Cerebellar nuclear complex (tissue), 1 donor: ENCODE measurements at places on chromosomes 6 and 20.

DNA sequence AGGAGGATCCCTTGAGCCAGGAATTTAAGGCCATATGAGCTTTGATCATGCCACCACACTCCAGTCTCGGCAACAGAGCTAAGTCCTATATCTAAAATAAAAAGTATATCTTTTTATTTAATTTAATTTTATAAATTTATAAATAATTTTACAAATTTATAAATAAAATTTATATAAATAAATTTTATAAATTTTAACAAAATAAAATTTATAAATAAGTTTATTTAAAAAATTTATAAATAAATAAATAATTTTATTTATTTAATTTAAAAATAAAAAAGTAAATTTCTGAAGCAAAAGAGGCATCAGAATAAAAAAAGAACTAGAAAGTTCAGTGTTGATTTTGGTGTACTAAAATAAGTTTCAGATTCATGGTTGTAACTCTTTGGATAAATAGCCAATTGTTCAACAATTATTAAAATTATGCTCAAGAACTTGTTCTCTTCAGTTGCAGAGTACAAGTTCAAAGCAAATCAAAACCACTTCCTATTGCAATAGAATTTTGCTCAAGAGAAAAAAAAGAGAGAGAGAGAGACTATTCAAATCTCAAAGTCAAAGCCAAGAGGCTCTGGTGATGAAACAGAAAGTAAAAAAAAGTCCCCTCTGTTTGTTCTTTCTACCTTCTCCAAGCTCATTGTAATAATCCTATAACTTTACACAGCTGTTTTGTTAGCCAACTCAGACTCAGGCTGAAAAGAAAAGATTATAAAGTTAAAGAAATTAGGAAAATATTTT is 547.5 kb upstream of the ADGRB3 start:
- DNase-seq: no peak

DNA sequence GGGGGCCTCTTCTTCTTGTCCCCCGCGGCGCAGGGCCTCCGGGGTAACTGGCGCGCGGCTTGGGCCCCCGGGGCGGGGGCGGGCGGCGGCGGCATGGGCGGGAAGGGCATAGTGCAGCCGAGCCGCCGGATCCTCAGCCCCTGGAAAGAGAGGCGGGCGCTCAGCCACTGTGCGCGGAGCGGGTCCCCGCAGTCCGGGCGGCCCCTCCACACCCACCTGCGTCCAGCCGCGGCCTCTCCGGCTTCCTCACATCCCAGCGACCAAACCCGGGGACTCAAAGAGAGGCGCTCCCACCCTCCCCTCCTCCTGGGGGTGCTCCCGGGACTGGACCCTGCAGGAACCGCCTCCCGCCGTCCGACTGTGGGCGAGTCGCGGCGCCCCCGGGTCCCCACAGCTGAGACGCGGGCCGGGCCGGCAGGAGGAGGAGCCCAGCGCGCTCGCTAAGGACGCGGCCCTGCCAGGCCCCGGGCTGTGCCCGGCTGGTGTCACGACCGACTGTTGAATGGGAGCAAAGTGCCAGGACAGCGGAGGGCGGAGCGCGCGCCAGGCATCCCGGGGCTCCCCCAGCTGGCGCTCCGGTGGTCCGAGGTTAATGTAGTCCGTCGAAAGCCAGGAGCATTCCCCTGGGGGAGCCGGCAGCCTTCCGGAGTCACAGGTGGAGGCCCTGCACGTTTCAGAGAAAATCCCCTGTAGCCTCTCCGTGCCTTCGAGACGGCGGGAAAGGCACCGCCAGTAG is at the start of gene PRR18:
Gene PRR18, minus strand, starts transcription at position 360 of the 736 bp plus-strand sequence. Its CDS starts 250 bp downstream, at position 110.
- no peak for DNase-seq

GRCh38 chr6:45763281-45763680 is 252.4 kb downstream of the CLIC5 start:
- no peak for DNase-seq

- DNase-seq: no peak
These were observed 115.1 kb upstream of the TNFAIP3 start for GRCh38 chr6:137751768-137752560.

DNA sequence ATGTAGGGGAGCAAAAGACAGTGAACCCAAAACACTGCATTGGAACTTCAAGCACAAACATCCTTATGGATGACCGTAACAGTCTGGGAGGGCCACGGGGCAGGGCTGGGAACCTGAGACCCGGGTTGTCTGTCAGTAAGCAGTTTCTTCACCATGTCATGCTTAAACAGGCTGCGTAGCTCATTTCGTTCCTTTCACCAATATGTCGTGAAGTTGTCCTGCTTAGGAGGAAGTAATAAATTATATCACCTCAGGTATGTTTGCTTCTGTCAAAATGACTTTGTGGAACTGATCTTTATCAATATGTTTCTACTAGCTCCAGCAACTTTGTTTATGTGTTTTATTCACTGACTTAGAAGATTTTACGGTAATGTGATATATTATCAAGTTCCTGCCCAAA is 12.4 kb upstream of the MAK start:
- no peak for DNase-seq

- DNase-seq: no peak
These were observed 59.8 kb downstream of the SOD2 start for GRCh38 chr6:159633196-159633595.

DNA sequence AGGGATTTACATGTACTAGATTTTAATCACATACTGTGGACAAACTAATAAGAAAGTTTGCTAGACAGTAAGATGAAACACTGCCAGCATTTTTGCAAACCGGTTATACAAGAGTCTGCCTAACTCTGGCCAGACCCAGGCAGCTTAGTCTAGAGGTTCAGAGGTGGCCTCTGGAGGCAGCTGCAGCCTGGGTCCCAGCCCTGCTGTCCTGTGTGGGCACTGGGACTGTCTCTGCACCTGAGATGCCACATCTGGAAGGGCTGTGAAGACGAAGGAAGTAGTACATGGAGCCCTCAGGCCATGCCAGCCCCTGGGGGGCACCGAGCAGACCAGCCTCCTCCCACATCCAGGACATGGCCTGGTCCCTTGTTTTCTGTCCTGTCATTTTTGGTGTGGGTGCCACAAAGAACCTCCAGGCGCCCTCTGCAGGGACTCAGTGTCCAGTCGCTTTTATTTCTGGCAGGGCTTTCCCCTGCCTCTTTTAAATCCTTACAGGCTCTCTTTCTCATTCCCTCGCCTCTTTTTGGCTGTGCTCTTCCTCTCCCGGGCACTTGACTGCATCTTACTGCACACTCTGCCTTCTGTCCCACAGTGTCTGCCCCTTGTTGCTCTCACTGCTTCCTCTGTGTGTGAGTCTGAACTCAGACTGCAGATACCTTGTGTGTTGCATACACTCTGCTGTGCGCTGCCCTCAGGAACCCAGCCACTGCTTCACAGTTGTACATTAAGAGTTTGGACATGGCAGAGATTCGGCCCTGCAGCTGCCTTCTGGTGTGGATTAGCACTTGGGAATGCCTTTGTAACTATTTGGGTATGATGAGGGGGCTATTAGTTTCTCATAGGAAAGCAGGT is 216.7 kb downstream of the ZDHHC14 start:
- no peak for DNase-seq

GRCh38 chr20:1327827-1328679 is 886 bp downstream of the SDCBP2 start:
- no peak for DNase-seq

GRCh38 chr20:7193681-7194080 is 426.2 kb downstream of the BMP2 start:
- no peak for DNase-seq

DNA sequence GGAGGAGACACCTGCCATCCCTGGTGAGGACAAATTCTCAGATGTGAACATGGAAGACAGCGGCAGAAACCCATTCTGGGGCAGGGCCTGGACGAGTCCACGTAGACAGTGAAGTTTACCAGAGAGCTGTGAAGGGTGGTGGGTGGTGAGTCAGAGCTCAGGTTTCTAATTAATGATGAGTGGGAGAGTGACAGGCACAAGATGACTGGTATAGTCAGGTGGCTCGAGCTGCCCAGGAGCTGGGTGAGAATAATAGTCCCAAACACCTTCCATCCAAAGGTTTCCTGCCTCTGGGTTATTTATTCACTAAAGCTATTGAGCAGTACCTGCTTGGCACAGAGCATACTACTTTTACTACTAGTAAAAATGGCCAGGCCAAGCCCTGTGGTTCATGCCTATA is 6.0 kb downstream of the TLDC2 start:
- DNase-seq: no peak

DNA sequence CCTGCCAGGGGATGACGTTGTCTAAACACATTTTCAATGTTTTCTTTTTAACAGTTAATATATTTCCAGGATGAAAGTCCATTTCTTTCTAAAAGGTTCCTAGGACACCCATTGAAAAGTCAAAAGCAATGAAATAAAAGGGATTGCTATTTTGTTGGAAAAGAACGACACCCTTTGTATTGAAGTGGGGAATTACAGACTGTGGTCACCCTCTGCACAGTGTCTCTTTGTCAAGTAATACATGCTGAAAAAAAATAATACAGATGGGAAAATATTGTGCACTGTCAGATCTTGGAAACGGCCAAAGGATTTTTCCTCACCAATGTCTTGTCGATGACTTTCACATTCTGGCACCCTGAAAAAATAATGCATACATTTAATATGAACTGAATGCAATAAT is 56.9 kb downstream of the HAO1 start:
- DNase-seq: no peak

- DNase-seq: no peak
These were observed 17.6 kb upstream of the PKHD1 start for GRCh38 chr6:52104979-52105378.

GRCh38 chr6:7151381-7151780 is 43.6 kb downstream of the RREB1 start:
- no peak for DNase-seq

DNA sequence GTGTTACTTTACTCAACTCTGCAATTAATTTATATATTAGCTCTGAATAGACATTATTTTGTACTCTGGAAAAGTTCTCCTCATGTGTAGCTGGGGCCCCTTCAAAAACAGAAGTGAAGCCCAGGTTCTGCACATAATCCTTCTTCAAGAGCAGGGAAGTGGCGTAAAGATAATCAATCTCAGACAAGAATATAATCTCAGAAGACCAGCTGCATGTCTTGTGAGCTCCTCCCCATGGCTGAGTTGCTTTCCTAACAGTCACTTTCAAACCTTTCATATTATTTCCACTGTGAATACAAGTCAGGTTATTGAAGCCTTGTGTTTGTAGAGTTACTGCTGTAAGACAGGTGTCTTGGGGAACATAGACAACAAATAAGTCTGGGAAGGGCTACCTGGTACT is 691.9 kb downstream of the RFPL4B start:
- no peak for DNase-seq

DNA sequence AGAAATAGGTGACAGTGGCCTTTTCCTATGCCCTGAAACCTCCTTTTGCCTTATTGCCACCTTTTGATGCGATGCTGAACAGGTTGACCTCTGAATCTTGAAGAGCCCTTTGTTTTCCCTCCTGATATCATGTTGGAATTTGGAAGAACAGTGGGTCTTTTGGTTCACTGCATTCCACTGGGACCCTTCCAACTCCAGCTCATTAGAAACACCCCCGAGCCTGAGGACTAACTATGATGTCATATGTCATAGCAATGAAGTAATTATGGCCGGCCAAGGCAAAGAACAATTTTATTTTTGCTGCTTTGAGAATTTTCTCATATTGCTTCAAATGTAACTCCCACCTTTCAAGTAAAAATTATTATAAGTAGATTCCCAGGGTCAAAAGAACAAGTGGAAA is 353.4 kb upstream of the JAG1 start:
- DNase-seq: no peak

DNA sequence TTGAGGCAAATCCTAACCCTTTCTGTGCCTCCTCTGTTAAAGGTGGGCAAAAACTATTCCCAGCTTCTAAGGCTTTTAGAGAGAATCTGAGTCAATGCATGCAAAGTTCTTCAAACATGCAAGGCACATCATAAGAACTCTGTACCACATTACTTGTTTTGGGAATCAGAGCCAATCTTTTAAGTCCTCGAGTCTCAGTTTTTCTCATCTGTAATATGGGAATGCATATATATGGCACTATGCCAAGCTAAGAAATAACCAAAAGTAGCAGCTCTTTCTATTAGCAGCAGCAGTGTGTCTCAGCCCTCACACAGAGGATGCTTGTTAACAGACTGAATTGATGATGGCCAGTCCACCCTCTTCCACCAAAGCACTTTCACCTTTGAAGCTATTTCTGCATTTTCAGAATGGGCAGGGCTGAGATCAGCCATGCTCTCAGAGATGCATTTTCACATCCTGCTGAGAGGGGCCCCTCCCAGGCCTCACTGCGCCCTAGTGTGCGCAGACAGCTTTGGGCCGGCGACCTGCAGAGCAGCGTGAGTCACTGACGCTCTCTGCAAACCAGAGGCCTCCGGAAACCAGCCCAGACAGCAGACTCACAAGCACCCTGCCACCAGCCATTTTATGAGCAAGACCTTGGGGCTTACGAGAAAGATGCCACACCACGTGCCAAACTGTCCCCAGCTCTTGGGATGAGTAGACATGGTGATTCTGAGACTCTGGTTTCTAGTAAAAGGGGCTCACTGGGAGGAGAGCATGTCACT is 138.0 kb downstream of the NFATC2 start:
- no peak for DNase-seq

GRCh38 chr6:8743170-8743745 is 307.9 kb upstream of the SLC35B3 start:
- DNase-seq: no peak

- no peak for DNase-seq
These were observed 41.6 kb downstream of the NUP153 start for GRCh38 chr6:17665132-17665531.

DNA sequence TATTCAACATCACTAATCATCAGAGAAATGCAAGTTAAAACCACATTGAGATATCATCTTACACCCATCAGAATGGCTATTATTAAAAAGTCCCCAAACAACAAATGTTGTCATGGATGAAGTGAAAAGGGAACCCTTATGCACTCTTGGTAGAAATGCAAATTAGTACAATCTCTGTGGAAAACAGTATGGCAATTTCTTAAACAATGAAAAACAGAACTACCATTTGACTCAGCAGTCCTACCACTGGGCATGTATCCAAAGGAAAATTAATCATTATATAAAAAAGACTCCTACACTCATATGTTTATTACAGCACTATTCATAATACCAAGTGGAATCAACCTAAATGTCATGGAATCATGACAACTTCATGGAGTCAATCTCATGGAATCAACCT is 611.3 kb upstream of the GJE1 start:
- DNase-seq: no peak

DNA sequence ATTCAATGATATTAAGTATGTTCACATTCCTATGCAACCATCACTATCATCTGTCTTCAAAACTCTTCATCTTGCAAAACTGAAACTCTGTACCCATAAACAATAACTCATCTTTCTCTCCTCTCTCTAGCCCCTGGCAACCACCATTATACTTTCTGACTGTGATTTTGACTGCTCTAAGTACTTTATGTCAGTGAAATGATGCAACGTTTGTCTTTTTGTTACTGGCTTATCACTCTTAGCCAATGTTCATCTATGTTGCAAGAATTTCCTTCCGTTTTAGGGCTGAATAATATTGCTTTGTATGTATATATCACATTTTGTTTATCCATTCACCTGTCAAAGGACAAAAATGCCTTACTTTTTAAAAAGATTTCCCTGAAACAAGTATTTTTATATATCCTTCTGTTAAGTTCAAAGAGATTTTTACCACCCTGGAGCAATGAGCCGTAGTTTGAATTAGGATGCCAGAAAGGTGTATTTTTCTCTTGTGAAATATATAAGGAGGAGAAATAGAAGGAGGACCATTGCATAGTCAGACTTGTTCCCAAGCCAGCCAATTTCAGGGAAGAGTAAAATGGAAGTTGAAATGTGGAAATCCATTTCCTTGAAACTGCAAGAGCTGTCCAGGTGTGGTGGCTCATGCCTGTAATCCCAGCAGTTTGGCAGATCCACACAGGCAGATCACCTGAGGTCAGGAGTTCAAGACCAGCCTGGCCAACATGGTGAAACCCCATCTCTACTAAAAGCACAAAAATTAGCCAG is 4.0 kb upstream of the CGAS start:
- no peak for DNase-seq
